NCI-H1092 treated with DMSO at 0.1 percent for 48 hours (cell line): ENCODE measurements at places on chromosomes 13 and 19.

GRCh38 chr13:32737679-32738078 is 151.4 kb downstream of the PDS5B start:
- no peak for DNase-seq

DNA sequence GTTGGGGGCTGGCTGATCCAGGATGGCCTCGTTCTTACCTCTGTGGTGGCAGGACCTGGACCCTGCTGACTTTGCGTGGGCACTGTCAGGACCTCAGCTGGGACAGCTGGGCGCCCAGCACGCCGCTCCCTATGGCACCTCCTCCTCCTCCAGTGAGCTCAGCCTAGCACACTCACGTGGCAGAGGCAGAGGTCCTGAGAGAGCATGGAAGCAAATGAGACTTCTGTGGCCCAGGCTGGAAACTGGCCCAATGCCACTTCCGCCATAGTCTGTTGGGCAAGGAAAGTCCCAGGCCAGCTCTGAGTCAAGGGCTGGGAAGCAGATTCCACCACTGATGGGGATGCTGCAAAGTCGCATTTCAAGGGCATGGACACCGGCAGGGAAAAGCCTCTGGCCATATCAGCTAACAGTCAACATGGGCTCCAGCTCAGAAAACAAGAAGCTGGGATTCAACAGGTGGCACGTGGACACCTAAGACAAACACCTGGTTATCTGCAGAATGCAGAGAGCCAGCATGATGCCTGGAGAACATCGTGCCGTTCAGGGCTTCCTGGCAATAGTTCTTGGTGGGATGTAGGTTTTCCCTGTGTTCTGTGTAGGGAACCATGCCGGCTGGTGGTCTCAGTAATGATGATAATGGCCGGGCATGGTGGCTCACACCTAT is 16.7 kb downstream of the MYBPC2 start:
- DNase-seq = no peak

- DNase-seq = no peak
Observed at GRCh38 chr19:17109962-17110598, 34.5 kb downstream of the MYO9B start.

DNA sequence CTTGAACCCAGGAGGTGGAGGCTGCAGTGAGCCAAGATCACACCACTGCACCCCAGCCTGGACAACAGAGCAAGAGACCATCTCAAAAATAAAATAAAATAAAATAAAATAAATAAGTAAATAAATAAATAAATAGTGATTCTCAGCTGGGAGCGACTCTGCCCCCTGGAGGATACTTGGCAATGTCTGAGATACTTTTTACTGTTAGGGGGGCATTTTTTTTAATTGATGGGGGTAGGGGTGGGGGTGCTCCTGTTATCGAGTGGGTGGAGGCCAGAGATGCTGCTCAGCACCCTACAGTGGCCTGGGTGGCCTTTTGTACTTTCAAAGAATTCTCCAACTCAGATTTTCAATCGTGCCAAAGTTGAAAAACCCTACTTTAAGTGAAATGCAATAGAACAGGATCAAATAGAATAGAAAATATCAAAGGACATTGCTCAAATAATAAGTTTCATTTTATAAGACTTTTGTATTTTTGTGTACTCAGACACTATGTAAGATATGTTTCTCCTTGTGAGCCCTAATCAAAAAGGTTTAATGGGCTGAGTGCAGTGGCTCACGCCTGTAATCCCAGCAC is 7.1 kb upstream of the CLPP start:
- DNase-seq = no peak

DNA sequence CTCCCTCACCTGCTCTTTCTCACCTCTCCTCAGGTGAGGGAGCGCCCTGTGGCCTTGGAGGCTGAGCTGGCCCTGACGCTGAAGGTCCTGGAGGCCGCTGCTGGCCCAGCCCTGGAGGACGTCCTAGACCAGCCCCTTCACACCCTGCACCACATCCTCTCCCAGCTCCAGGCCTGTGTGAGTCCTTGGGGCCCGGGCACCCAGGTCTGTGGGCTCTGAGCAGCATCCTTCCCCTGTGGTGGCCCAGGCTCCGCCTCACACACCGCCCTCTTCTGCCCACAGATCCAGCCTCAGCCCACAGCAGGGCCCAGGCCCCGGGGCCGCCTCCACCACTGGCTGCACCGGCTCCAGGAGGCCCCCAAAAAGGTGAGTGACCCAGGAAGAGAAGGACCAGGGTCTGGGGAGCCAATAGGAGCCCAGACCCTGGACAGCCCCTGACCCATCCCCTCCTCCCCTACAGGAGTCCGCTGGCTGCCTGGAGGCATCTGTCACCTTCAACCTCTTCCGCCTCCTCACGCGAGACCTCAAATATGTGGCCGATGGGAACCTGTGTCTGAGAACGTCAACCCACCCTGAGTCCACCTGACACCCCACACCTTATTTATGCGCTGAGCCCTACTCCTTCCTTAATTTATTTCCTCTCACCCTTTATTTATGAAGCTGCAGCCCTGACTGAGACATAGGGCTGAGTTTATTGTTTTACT is 1.9 kb downstream of the IFNL1 start:
- no peak for DNase-seq

- DNase-seq = no peak
Observed at GRCh38 chr13:26706381-26706780, 54.2 kb downstream of the GPR12 start.

GRCh38 chr13:66477816-66478215 is 752.3 kb downstream of the PCDH9 start:
- no peak for DNase-seq
